Smooth muscle cell of bladder (primary cell): ENCODE measurements at places on chromosomes 12 and 14. TPM values are rescaled to one million over a fixed set of nuclear protein-coding genes. Genes with fewer than 3 reads are reported as not detected.

Gene TSHR
- total RNA-seq = not detected in 2 replicates

Gene SYNDIG1L
- not detected in 2 replicates for total RNA-seq

Gene ADAM21
- 0.14 and 0.55 TPM in 2 replicates for total RNA-seq

Gene TMEM132D
- under 0.01 TPM in 1 of 2 replicates, not detected in the other for total RNA-seq

Gene HOXC4
- 0.09 and 0.14 TPM in 2 replicates for total RNA-seq

Gene FOXM1
- 1.7 and 1.8 TPM in 2 replicates for total RNA-seq

Gene TMEM229B
- 0.57 and 1.0 TPM in 2 replicates for total RNA-seq

Gene ANG
- 5.1 and 10.4 TPM in 2 replicates for total RNA-seq

Gene ACVRL1
- 19.8 and 34.7 TPM in 2 replicates for total RNA-seq

Gene TARBP2
- total RNA-seq = 34.7 and 39.8 TPM in 2 replicates

Gene ZFYVE26
- total RNA-seq = 10.4 and 15.4 TPM in 2 replicates

Gene SMCO2
- total RNA-seq = 0.14 TPM in 1 of 2 replicates, not detected in the other

Gene BMAL2
- total RNA-seq = 21.4 and 32.7 TPM in 2 replicates

Gene SNW1
- 41.7 and 47.0 TPM in 2 replicates for total RNA-seq

Gene SLC5A8
- not detected in 2 replicates for total RNA-seq

Gene SLC41A2
- 10.0 and 18.1 TPM in 2 replicates for total RNA-seq

Gene PIWIL1
- not detected in 2 replicates for total RNA-seq

Gene ALDH1L2
- 44.7 and 44.8 TPM in 2 replicates for total RNA-seq

Gene PDE3A
- 2.0 and 8.9 TPM in 2 replicates for total RNA-seq
